ENCODE measurements at places on chromosomes 12 and 14. TPM values are rescaled to one million over a fixed set of nuclear protein-coding genes. Genes with fewer than 3 reads are reported as not detected.

The SLC2A14 gene
- not detected for total RNA-seq

The APEX1 gene
- total RNA-seq, result 119 TPM

The POTEG gene
- not detected for total RNA-seq

DNA sequence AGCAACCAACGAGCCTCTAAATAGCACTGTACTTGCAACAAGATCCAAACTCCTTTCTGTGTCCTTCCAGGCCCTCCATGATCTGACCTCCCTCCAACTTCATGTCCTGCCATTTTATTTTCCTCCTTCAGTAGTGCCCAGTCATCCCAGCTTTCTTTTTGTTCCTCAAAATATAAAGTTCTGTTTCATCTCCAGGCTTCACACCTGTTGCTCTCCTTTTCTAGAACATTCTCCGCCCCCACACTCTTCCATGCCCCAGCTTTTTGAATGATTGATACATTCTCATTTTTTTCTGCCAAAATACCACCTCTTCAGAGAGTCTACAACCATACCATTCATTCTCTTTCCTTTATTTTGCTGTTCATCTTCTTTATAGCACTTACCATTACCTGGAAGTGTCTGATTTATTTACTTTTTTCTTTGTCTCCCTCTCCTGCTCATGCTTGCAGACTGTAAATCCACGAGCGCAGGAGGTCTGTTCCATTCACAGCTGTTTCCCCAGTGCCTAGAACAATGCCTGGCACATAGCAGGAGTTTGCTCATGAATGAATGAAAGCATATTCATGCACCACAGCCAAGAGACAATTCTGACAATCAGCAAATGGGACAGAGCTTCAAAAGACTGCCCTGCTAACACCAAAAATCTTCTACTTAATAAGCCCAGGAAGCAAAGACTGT is 296.4 kb downstream of the RPAP3 start:
- no peak for DNase-seq

DNA sequence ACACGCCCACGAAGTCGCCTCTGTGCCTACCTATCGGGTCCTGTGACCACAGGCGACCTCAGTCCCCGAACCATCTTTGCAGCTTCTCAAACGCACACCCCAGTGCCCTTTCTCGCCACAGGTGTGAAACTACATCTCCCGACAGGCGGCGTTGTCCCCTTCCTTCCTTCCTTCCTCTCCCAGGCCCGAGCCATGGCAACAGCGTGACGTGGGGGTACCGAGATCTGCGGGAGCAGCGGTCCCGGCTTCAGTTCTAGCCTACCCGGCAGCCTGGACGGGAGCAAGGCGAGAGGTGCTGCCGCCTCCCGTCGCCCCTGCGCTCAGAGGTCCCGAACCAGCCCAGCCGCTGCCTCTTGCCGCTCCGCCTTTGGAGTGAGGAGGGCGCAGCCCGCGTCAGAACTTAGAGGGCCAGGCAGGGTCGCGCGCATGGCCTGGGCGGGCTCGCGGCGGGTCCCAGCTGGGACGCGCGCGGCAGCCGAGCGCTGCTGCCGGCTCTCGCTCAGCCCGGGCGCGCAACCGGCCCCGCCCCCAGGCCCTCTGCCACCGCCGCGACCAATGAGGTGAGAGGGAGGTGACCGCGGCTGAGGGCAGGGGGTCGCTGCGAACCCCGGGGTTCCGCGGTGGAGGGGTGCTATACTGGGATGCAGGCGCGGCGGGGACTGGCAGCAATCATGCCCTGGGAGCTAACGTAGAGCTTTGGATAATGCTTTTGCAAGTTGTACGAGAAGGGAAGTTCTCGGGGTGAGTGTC is at the start of gene COQ10A:
TSS of gene COQ10A (plus strand) at position 250 of the 750 bp plus-strand sequence. CDS start at position 427, 177 bp downstream.
- DNase-seq, result peak; percentile 93

Data from kidney (tissue), 22 donors.